ENCODE measurements at places on chromosomes 7 and 10.

DNA sequence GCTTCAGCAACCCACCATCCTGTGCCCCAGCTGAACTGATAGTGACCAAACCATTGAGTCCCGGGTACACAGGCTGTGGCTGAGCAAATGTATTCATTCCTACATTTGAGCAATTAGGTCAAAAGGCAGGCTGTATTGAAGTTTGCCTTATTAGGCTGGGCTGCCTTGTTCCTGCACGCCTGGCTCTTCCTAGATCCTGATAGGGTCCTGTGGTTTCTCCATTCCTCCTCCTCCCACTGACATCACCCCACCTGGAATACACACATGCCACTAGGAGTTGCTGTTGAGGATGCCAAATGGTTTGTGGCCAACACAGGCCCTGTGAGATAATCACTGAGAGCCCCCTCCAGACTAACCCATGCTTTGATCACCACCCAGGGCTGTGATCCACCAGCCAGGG lies 66.4 kb upstream of the FGFR2 start:
- no peak for DNase-seq

GRCh38 chr7:111108496-111108895 lies 17.6 kb downstream of the LRRN3 start:
- DNase-seq: no peak

DNA sequence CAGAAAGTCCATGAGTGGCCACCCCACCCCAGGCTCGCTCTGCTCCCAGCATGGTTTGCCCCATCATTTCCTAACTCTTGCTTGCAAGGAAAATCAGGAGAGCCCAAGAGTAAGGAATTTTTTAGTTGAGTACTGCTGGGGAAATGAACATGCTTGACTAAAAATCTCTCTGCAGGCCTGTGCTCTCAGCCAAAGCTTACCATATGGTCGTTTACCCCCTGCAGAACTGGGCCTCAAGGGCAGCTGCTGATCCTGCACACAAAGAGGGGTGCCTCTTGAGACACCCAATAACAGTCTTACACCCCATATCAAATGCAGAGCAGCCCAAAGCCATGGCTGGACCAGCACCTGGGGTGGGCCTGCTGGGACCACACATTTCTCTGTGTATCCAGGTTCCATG lies 183.2 kb downstream of the CXCL12 start:
- DNase-seq: no peak

DNA sequence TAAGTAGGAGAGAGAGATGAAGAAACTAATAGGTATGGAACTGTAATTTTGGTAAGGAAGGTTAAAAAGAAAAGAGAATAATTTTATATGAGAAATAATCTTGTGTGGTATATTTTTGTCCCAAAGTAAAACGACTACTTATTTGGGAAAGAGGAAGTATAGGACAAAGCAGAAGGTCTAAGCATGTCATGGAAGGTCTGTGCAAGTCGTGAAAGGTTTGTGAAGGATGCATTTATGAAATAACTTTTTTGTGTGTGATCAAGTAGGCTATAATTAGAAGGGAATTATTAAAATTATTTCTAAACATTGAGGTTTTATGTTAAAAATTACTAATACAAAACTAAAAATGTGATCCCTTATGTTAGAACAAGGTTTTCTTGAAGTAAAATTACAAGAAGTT lies 63.3 kb downstream of the ZNF783 start:
- no peak for DNase-seq

DNA sequence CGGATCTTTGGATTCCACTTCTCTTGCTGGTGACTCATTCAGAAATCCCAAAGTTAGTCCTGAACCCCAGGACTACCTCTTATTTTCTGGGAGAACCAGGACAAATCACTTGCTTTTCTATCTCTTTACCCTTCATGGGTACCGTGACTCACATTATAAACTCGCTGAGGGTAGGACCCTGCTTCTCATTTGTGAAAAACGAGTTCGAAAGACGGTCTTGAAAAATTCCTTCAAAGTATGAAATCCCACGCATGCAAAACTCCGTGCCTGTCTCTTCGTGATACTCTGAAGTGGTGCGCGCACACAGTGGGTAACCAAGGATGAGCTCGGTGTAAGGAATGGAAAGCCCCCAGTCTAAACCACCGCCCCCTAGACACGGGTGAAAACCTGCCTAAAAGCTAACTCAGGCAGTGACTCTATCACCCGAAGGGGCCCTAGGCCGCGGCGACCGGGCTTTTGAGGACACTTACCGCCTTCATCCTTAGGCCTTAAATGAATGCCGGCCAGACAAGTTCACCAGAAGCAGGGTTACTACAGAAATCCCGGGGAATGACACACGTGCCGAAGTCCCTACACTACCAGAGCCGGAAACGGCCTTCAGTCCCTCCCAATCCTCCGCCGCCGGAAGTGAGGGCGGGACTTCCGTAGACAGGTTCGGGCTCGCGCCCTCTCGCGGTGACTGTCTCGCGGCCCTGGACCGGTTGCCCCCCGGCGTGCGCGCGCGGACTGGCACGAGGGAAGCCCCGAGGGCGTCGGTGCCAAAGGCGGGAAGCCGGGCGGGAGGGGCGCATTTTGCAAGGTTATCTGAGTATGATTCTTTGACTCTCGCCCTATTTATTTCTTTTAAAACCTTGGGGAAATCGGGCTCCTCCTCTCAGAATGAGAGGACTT lies at the start of gene NOC3L:
NOC3L (minus strand) TSS at position 580 of the 891 bp plus-strand sequence; CDS start at position 479, 101 bp downstream.
- DNase-seq: peak; percentile 97

- DNase-seq: no peak
Measured at GRCh38 chr10:17645621-17646345, 1.8 kb downstream of the STAM start.

DNA sequence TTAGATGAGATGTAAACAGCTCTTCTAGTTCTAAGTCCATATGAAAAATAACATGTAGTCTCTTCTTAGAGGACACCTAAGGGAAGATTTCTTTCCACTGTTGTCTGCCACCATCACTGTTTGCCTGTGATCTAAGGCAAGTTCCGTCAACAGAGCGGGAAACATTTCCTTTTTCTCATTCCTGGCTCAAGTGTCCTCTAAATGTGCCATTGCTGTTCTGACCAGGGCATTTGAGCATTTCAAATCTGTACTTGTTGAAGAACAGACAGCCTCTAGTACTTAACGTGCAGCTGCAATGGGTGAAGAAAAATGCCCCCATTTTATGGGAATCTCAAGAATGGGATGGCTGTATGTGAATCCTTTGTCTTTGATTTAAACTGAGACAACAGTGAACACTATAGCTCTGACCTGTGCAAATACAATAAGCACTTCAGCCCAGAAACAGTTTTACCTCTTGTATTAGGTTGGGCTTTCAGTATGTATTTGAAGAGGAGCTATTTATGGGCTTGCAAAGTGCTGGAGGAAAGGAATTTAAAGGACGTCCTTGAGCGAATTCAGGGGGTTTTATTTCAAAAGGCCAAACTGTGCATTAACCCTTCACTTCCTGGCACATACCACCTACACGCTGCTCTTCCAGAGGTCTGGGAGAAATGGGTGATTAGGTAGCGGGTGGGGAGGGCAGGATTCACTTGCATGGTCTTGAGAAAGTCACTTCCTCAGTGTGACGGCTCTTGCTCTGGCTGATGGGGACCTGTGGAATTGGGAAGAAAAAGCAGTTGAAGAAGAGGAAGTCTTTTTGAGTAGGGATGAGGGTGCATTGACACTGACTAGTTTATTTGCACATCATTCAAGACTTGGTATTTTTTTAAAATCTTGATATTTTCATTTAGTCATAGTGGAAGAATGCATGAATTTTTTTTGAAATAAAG lies 66.1 kb downstream of the THNSL1 start:
- no peak for DNase-seq

GRCh38 chr10:113180401-113181154 lies 230.5 kb downstream of the TCF7L2 start:
- DNase-seq: no peak

DNA sequence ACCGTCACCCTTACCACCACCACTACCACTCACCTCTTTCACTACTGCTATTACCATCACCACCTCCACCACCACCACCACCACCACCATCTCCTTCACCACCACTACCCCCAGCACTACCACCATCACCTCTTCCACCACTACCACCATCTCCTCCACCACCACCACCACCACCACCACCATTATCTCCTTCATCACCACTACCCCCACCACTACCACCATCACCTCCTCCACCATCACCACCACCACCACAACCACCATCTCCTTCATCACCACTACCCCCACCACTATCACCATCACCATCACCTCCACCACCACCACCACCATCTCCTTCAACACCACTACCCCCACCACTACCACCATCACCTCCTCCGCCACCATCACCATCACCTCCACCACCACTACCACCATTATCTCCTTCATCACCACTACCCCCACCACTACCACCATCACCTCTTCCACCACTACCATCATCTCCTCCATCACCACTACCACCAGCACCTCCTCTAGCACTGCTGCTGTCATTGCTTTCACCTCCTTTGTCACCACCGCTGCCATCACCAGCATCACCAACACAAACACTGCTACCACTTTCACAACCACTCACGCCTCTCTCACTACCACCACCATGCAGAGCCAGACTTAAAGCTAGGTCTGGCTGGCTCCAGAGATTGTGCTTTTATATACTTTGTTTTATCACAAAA lies 109.3 kb downstream of the ICA1 start:
- no peak for DNase-seq

- no peak for DNase-seq
Measured at GRCh38 chr10:58264780-58265179, 2.9 kb downstream of the IPMK start.

DNA sequence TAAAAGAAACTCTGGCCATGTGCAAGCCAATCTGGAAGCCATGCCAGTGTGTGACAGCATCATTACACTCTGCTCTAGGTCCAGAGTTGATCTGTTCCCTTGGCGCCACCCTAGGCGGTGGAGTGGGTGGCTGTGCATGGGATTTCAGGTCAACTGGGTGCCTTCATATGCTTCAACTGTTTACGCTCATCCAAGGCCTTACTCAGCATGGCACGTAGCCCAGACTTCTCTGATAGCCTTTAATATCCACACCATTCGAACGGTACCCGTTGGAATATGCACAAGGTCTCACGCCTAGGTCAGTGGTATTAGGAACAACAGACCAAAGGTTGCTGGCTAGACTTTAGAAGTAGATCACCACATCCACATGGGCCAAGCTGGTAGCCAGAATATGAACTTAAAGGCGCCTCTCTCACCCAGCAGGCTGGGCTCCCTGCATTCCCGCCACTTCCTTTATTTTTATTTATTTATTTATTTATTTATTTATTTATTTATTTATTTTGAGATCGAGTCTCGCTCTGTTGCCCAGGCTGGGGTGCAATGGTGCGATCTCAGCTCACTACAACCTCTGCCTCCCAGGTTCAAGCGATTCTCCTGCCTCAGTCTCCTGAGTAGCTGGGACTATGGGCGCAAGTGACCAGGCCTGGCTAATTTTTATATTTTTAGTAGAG lies 18.7 kb upstream of the ACHE start:
- no peak for DNase-seq

DNA sequence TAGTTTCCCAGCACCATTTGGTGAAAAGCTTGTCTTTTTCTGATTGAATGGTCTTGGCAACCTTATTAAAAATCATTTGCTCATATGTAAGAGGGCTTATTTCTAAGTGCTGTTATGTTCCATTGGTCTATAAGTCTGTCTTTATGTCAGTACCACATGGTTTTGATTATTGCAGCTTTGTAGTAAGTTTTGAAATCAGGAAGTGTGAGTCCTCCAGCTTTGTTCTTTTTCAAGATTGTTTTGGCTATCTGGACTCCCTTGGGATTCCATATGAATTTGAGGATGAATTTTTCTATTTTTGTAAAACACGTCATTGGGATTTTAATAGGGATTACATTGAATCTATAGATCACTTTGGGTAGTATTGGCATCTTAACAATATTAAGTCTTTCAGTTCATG lies 5.4 kb downstream of the KIF11 start:
- no peak for DNase-seq
